ENCODE measurements at places on chromosomes 4 and X.

GRCh38 chrX:56221101-56221500, 11.1 kb upstream of the KLF8 start:
- no peak overlapping the region for H3K27ac ChIP-seq
- no peaks in the 10 kb centered on the region for H3K36me3 ChIP-seq
- H3K4me1 ChIP-seq = no peaks in the 10 kb centered on the region
- no peaks in the 10 kb centered on the region for H3K27me3 ChIP-seq

- DNase-seq = no peak
- H3K27me3 ChIP-seq = no peaks in the 10 kb centered on the region
- no peaks in the 10 kb centered on the region for H3K4me1 ChIP-seq
- no peak overlapping the region for H3K4me3 ChIP-seq
These were observed 218.9 kb downstream of the HS3ST1 start for GRCh38 chr4:11209826-11210225.

GRCh38 chr4:105544520-105545286, 7.7 kb upstream of the ARHGEF38 start:
- no peak overlapping the region for H3K27ac ChIP-seq
- peaks cover 19% of the 10 kb centered on the region for H3K27me3 ChIP-seq

DNA sequence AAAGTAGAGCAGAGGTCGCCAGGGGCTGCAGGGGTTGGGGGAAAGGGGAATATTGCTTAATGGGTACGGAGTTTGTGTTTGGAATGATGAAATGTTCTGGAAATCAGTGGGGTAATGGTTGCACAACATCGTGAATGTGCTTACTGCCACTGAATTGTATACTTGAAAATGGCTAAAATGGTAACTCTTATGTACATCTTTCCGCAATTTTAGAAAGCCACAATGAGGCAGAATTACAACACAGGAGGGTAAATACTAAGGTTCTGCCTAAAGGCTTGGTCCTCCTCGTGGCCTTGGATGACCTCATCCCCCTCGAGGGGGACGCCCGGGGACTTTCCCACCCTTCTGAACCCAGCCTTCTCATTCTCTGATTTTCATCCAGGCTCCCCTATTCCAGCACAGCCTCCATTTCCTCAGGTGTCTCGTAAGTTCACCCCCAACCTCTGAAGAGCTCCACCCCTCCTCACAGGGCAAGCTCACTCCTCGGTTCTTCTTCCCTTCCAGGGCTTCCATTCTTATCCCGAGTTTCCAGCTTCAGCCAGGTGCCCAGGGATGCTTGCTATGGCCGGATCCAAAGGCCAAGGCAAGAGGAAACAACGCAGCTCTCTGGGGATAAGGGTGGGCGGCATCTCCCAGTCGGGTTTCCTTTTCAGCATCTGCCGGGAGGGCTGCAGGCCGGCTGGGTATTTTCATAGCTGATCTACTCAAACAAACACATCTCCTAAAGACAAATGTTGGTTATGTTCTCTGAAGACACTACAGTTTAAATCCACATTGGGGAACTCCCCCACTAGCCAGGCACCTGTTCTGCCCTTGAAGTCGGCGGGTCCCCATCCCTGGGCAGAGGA, 71.3 kb upstream of the ACSL1 start:
- no peak overlapping the region for H3K27ac ChIP-seq

Measured in osteocyte (in vitro differentiated cells).